ENCODE measurements at places on chromosomes 12 and 14.
A peak's percentile ranks its signal among the peaks of the same experiment; 100 is the strongest.

DNA sequence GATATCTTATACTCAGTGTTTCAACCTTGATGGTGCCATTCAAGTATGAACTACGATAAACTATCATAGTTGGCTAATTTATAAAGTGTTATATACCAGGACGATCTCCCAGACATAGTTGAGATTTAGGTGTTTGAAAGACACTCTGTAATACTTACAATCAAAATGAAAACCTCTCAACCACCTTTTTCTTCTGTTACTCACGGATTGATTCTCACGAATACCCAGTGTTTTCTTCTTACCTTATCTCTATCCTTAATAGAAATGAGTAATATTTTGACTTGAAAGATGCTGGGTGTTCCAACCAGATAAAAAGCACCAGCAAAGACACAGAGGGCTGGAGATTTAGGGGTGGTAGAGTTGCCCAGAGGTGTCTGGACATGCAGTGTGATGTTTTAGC, 169.9 kb downstream of the PTCSC3 start:
- DNase-seq = no peak

GRCh38 chr12:128978067-128978466, 124.8 kb downstream of the GLT1D1 start:
- DNase-seq = no peak

- no peak for DNase-seq
Observed at GRCh38 chr14:51360592-51360991, 120.5 kb downstream of the TMX1 start.

- DNase-seq = peak; percentile 58
Observed at GRCh38 chr12:95943330-95943842, at the start of gene AMDHD1. Gene AMDHD1 (plus strand): TSS chr12:95943331. CDS start chr12:95943399, 68 bp downstream.

DNA sequence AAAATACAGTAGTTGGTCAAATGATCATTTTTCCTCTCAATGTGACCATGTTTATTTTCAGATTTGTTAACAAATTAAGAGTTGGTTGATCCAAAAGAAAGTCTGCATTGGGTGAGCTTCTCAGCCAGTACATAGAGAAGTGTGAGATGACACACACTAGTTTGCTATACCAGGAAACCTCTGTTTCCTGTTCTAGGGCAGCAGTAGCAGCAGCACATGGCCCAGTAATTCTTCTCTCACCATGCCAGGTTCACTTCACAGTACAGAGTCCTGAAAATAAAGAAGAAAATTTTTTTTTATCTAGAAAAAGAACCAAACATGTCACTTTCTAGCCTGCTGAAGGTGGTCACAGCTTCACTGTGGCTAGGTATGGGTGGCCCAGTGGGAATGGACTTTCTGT, 250.2 kb upstream of the OR4E1 start:
- DNase-seq = peak; percentile 30

DNA sequence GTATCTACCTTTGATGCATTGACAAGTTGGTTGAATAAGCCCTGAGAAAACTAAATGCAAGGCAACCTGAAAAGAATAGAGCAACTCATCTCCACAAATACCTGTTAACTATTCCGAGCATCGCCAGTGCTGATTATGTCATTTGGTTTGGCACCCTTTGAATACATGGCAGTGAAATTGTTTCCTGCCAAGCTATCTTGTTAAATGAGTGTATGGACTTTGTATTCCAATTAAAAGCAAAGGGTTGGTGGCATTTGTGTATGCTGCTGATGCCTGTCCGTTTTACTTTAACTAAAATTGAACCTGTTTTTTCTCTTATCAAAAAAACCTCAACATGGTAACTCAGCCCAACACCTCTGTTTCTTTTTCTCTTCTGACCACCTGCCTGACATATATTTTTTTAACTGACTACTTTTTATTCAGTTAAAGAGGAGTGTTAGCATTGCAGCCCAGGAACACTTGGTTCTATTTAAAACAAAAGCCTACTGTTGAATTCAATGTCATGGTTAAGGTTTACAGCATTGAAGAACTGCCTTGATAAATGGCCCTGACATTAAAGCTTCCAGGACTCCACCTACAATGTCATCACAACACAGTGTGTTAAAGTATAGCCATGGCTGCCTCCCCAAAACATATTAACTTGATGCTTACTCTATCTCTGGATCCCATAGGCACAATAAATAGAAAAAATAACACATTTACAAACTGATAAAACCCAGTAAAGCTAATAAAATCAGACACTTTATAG, 838.3 kb upstream of the NOVA1 start:
- DNase-seq = no peak
